NCI-H187 treated with DMSO at 0.1 percent for 48 hours (cell line): ENCODE measurements at places on chromosomes 3 and 15.

DNA sequence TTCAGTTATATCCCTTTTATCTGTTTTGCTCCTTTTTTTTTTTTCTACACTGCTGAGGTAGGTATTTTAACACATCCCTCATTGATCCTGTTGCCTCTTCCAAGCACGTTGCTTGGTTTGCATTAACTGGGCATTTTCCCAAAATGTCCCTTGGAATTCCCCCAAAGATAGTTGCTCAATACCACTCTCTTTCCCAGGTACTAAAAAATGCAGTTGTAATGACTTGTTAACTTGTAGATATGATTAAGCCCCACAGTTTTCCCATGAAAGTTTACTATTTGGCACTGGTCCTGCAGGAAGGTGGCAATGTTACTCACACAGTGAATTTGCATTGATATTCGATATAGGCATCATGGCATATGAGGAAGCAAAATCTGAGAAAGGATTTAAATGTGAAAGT lies 67.1 kb downstream of the GRM7 start:
- no peak for DNase-seq

- DNase-seq = no peak
These were observed 50.9 kb upstream of the CMTM7 start for GRCh38 chr3:32340611-32341365.

DNA sequence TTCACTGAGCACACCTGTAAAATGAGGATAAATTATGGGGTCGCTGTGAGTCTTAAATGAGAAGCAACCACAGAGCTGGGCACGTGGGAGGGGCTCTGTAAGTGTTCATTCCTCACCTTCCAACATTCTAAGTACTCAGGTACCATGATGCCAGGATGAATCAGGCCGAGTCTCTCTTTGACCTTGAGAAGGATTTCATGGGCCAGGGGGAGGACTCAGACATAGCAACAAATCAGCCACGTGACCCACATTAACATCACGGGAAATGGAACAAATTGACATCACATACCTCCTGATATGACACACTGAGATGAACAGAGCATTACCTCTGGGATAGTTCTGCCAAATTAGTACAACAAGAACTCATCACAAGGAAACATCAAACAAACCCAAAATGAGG lies 35.2 kb upstream of the USP3 start:
- no peak for DNase-seq

GRCh38 chr3:139104062-139104461 lies 59.4 kb upstream of the PRR23C start:
- no peak for DNase-seq

DNA sequence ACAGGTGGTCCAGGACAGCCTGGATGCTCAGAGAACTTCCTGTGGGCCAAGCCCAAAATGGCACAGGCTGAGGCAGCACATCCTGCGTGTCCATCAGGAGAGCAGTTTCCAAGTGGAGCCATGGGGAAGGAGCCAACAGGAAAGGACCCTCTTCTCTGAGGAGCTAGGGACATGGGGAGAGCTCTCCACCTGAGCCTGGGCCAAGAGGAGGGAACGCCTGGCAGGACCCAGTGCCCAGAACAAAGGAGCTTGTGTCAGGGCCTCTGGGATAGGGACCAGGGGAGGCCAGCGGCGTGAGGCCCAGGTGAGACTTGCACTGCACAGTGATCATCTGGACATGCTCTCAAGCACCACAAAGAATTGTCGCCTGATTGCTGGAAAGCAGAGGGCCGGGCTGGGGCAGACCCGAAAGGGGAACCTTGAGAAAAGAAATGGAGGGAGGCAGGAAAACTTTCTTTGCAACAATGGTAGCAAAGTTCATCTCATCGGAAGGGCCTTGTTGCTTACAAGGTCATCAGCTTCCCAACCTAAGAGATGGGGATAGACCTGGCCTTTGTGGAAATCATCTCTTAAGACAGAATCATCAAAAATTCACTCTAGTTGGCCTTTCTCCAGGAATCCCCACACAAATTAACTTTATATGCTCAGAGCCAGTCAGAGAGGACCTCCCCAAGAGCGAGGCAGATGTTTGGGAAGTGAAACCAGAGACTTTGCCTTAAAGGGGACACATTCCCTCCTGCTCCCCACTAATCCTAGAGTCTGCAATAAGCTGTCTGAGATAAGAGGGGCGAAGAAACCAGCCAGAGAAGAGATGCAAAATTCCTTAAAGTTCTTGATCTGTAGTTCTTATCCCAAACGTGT lies 47.7 kb upstream of the HES1 start:
- DNase-seq = no peak

GRCh38 chr3:150775001-150775599 lies 12.1 kb upstream of the SIAH2 start:
- no peak for DNase-seq

DNA sequence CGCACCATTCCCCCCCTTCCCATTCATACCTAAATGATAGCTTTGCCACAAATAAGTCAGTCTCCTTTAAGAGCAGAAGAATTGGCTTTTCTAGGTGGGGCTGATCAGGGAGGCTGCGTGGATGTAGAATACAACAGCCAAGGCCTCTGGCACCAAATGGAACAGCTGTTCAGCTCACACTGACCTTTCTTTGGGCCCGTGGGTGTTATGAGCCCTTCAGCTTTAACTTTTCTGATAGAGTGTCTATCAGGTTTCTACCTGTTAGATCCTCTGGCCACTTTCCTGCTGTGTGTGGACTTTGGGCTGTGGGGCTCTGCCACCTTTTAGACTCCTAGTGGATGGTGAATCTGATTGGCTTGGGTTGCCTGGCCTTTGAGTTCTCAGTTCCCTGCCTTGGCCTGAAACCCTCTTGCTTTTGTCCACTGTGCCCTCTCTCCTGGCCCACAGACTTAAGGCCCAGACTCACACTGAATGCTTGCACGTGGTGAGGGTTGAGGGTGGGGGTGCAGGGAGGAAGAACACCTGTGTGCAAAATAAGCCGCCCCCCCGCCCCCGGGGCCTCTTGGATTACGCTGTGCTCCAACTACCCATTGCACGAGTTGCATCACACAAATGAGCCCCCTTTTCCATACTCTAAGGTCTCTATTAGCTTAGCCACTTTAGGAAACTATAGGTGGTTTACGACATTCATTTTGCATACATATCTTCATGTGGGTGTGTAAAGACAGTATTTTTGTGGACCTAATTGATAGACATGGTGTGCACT lies 1.3 kb upstream of the RFX7 start:
- no peak for DNase-seq

- DNase-seq = no peak
These were observed 70.4 kb downstream of the UMPS start for GRCh38 chr3:124800511-124801258.

DNA sequence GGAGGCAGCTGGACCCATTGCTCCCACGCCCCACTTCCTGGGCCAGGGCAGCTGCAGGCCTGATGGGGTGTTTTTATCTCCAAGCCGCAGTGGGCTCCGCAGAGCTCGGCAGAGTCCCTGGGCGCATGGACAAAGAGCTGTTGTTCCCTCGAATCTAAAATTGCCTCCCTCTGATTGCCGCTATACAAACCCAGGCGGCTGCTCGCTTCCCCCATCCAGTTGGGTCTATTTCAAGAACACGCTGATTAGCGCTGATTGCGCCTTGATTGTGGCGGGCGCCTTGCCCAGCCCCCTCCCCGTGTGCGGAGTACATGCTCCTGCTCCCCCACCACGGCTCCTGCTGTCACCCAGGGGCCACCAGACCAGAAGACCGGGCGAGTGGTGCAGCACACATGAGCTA lies 43.4 kb upstream of the SLC6A1 start:
- no peak for DNase-seq

DNA sequence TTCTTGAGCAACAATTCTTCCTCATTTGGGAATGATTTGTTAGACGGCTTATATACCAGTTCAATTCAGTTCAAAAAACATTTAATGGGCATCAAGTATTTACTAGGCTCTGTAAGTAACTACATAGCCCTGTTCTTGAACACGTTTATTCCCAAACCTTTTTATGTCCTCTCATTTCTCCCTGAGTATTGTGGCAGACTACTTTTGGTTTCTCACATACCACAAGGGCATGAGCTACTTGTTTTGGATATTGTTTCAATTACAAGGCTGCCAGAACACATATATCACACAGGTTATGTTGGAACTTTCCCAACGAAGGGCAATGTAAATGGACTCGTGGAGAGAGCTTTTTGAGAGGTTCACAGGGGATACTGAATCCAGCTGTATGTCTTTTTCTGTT lies 363.8 kb upstream of the NAALADL2 start:
- DNase-seq = no peak

GRCh38 chr15:101250873-101251829 lies 697 bp downstream of the CHSY1 start:
- no peak for DNase-seq

GRCh38 chr15:56234804-56235203 lies 8.9 kb downstream of the RFX7 start:
- no peak for DNase-seq
